ENCODE measurements at places on chromosomes 2 and 18. TPM values are rescaled to one million over a fixed set of nuclear protein-coding genes. Genes with fewer than 3 reads are reported as not detected.

VAMP8 gene
- 124 TPM for total RNA-seq

DNA sequence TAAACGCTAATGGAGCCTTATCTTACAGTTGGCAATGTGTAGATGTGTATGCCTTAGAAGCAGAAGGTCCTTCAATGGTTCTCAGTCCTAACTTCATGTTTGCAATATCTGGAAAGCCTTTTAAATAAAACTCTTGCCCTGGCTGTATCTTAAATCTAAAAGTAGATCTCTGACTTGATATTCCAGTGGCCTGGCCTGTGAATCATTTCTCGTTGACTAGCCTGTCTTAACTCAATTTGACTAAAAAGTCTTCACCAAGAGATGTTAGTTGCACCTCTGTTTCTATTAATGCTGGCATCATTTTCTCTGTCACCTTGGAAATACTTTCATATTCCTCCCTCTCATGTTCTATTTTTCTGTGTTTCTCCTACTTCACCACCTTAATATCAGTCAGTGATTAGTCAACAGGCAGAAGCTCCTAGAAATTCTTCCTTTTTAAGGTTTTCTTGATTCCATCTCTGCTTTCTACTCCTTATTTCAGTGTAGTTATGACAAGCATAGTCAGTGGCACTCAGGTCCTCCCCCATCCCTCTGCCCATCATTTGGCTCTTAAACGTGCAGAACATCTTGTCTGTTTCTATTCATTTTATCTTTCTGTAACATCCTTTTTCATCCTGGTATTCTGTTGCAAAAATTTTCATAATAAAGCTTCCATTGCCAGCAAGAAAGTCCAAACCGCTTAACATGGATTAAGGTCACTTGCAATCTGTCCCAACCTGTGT, 4.3 kb downstream of the ITGAV start:
- DNase-seq = no peak

SATB2 gene
- total RNA-seq = 7.8 TPM

LIPG gene
- 30.9 TPM for total RNA-seq

GRCh38 chr2:30305235-30305634, 73.9 kb downstream of the LBH start:
- no peak for DNase-seq
